ENCODE measurements at places on chromosomes 6 and 20.
A peak's percentile ranks its signal among the peaks of the same experiment; 100 is the strongest.

- DNase-seq = no peak
Observed at GRCh38 chr6:148064406-148065134, 278.1 kb upstream of the SASH1 start.

- DNase-seq = no peak
Observed at GRCh38 chr20:258963-259362, 1.4 kb downstream of the DEFB132 start.

DNA sequence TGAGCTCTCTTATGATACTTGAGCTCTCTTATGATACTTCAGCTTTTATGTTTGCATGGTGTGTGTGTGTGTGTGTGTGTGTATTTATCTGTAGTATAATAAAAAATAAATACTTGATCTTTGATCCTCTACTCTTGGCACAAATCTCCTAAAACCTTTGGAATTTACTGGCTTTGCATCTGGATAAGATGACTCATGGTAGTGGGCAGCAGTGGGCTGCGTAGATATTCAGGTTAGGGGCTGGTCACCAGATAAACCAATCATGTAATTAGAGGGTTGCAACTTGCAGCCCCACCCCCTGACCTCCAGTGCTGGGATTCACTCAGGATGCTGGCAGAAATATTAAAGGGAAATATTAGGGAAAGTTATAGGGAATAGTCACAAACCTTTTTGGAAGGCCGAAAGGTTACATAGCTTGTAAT, 151.9 kb upstream of the COL21A1 start:
- peak; percentile 91 for DNase-seq

GRCh38 chr6:146913842-146914488, 290.3 kb upstream of the STXBP5 start:
- DNase-seq = no peak

GRCh38 chr6:128597004-128597403, 76.6 kb upstream of the PTPRK start:
- DNase-seq = no peak

DNA sequence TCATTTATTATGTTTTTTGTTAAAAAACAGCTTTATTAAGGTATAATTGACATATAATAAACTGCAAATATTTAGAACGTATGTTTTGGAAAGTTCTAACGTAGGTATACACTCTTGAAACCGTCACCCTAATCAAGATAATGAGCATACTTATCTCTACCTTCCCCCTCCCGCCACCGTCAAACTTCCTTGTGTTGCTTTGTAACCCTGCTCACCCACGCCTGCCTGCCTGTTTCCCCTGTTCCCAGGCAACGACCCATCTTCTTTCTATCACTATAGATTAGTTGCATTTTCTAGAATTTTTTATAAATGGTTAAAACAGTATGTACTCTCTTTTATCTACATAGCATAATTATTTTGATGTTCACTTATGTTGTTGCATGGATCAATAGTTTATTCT, 33.5 kb upstream of the GCLC start:
- no peak for DNase-seq

DNA sequence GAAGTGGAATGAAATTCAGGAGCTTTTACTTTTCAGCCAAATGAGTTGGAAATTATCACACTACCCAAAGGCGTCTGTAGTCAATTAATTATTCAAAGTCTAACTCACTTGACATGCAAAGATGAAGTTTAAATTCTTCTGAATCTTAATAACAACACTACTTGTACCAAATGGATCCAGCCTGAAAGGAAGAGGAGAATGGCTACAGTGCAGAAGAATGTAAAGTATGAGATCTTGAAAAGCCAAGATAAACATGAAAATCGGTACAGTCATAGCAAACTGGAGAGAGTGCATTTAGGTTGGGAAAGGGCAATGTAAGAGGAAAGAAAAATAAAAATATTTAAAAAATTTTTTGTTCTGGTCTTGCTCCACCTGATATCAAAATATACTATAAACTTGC, 195.5 kb downstream of the SIM1 start:
- DNase-seq = no peak

- no peak for DNase-seq
Observed at GRCh38 chr6:131065824-131066171, 2.8 kb upstream of the EPB41L2 start.

DNA sequence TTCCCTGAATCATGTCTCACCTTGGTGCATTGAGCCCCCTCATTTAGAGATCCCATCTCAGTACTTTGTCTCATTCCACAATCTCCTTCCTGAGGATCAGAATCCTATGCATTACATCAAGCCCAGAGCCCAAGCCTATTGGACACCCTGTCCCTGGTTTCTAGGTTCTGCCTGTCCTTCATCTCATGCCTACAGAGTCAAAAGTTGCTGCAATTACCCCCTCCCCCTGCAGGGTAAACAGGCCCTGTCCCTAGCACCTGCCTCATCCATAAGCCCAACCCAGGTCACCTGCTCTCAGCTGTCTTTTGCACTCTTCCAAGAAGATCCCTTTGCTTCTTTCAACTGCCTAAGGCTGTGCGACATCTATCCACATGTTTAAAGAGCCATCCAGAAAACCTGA, 93.9 kb downstream of the SPTLC3 start:
- no peak for DNase-seq

DNA sequence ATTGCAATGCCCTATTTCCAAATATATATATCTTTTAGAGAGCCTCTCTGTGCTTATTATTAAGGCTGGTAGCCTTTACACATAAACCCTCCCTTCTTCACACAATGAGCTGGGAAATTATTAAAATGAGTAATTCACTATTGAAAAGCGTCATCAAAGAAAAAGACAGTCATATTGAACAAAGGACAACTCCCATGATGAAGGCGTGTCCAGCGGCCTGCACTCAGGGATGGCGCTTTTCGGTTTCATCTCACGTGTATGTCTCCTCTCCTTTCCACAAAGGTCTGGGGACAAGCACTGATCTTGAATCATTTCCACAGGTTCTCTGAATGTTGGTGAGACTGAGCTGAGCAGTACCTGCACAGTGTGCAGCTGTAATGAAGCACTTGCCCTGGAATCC, 3.5 kb downstream of the SERPINB9 start:
- no peak for DNase-seq

DNA sequence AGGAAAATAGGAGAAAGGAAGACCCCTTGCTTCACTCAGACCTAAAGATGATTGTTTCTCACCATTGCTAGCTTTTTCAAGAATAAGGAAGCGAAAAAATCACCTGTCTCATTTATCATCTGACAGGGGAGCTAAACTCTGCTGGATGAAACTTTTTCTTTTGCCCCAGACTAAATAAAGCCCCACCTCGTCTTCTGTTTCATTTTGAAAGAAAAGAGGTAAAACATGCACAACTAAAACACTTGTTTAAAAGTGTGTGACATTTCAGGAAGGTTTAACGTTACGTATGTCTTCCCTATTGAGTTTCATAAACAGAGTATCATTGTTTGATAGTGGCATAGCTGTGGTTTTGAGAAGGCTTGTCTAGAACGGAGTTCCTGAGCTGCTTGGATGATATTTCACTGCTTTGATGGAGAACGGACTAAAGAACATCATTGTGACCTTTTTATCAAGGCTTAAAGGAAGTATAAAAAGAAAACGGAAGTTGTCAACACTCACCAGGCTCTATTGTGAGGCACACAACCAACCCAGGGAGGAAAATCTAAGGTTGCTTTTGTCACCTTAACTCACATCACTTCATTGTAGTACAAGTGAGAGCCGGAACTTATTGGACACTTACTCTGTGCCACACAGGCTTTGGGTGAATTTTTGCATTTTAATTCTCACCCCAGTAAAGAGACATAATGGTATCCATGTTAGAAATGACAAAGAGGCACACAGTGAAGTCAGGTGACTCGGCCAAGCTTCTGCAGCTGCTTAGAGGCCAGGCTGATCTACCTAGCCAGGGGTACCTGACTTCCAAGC, 29.5 kb downstream of the TSHZ2 start:
- DNase-seq = peak; percentile 13

- no peak for DNase-seq
Observed at GRCh38 chr20:59047938-59048680, 5.5 kb upstream of the PRELID3B start.

GRCh38 chr20:32960849-32961731, 43.1 kb downstream of the SUN5 start:
- no peak for DNase-seq

- no peak for DNase-seq
Observed at GRCh38 chr6:12311106-12311505, 20.9 kb downstream of the EDN1 start.

DNA sequence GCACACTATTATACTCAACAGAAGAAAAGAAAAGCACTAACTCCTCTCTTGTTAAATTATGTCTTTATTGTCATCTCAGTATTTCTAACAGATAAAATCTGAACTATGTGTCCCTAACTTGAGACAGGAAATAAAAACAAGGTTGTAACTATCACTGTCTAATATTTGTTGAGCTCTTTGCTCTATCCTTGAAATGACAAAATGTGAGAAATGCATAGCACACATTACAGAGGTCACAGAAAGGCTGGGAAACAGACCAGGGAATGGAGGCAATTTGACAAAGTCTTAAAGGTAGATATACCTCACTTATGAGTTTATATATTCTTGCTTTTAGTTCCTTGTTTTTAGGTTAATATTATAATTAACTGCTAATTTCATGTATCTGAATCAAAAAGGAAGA, 102.4 kb upstream of the MAP7 start:
- DNase-seq = no peak

- DNase-seq = no peak
Observed at GRCh38 chr6:90739802-90740201, 152.9 kb upstream of the MAP3K7 start.

- peak; percentile 9 for DNase-seq
Observed at GRCh38 chr20:38290829-38291814, 12.8 kb upstream of the BPI start.

DNA sequence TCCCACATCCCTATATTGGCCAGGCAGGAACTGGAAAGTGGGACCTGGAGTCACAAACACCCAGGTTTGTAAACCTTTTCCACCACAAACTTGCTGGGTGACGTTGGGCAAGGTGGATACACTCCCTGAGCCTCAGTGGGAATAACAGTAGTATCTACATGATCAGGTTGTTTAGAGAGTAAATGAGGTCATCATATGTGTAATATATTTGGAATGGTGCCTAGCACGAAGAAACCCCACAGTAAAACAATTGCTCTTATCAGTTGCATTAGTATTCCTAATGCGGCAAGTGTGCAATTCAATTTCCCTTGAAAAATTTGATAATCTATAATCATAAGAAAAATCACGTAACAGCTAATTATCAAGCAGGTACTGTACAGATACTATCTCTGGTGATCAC, 51.9 kb downstream of the HIVEP2 start:
- no peak for DNase-seq

- no peak for DNase-seq
Observed at GRCh38 chr20:57689745-57690481, 19.9 kb downstream of the PMEPA1 start.

DNA sequence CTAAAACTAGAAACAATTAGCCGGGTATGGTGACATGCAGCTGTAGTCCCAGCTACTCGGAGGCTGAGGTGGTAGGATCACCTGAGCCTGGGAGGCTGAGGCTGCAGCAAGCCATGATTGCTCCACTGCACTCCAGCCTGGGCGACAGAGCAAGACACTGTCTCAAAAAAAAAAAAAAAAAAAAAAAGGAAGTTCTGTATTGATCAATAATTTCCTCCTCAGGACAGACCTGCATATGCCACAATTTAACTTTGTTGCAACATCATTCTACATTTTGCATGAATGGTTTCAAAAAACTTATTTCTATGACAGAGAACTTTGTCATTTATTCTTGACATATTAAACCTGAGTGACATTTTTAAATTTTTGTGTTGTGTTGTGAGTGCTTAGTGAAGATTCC, 5.5 kb downstream of the DNAJC5 start:
- no peak for DNase-seq

DNA sequence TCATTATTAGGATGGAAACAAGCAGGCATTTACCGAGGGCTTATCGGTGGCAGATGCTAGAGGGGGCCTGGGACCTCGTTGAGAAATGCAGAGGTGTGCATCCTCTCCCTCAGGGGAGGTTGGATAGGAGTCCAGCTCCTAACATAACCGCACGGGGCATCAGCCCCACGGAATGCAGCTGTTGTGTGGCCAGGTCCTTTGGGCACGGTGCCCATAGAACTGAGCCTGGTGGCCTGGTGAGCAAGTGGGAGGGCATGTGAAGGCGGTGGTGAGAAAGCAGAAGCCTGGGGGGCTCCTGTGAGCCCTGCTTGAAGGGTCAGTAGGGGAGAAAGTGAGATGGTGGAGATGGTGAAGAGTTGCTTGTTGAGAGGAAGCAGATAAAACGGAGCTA, 143.7 kb downstream of the CDH26 start:
- DNase-seq = no peak

- no peak for DNase-seq
Observed at GRCh38 chr6:113287396-113287795, 569.7 kb upstream of the MARCKS start.

GRCh38 chr20:33675136-33675959, 1.1 kb upstream of the NECAB3 start:
- no peak for DNase-seq

DNA sequence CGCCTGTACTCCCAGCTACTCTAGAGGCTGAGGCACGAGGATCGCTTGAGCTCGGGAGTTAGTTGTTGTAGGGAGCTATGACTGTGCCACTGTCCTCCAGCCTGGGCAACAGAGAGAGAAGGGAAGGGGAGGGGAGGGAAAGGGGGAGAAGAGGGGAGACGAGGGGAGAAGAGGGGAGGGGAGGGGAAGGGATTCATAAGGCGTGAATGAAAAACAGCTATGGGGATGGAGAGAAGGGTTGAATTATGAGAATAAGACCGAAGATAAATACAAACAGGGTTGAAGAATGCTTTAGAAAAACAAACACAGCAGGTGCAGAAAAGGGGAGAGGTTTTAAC, 106.0 kb downstream of the TRIM27 start:
- no peak for DNase-seq

- no peak for DNase-seq
Observed at GRCh38 chr6:150418827-150419594, 50.2 kb downstream of the IYD start.

DNA sequence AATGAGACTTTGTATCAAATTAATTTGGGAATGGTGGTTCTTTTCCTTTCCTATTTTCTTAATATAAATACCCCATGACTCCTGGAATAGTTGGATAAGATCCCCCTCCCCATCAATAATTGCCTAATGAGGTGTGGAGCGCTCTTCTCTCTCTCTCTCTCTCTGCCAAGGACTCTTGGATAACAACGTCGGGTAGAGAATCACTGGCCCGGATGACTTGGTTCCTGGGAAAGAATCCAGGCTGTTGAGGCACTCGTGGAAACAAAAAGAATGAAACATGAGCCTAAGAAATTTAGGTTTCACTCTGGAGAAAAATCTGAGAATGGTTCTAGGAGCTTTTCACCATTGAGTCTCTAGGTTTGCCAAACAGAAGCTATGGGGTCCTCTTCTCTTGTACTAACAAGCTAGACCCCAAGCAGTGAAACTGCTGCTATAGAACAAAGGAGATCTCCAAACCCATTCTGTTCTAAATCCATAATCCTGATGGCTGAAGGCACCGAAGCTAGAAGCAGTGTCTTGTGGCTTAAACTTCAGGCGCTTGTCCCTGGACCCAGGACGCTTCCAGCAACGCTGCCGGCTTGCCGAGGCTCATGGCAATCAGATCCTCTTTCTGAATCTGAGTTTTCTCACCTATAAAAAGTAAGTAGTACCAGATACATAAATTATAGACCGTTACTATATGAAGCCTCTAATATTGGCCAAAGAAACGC, 241.6 kb upstream of the BTBD3 start:
- DNase-seq = no peak

All from NCI-H2029 treated with DMSO at 0.1 percent for 48 hours (cell line).